ENCODE measurements at places on chromosomes 7 and 10. TPM values are rescaled to one million over a fixed set of nuclear protein-coding genes. Genes with fewer than 3 reads are reported as not detected.

TUBB8 gene
- 0.24 TPM for total RNA-seq

CASP2 gene
- total RNA-seq = 9.1 TPM

ZPBP gene
- not detected for total RNA-seq

KCNMA1 gene
- 79.2 TPM for total RNA-seq

GRCh38 chr7:97043281-97043680, 18.6 kb upstream of the DLX5 start:
- DNase-seq = no peak

ASB10 gene
- total RNA-seq = not detected

- no peak for DNase-seq
Observed at GRCh38 chr7:26535483-26536007, 243.9 kb downstream of the SNX10 start.

DNA sequence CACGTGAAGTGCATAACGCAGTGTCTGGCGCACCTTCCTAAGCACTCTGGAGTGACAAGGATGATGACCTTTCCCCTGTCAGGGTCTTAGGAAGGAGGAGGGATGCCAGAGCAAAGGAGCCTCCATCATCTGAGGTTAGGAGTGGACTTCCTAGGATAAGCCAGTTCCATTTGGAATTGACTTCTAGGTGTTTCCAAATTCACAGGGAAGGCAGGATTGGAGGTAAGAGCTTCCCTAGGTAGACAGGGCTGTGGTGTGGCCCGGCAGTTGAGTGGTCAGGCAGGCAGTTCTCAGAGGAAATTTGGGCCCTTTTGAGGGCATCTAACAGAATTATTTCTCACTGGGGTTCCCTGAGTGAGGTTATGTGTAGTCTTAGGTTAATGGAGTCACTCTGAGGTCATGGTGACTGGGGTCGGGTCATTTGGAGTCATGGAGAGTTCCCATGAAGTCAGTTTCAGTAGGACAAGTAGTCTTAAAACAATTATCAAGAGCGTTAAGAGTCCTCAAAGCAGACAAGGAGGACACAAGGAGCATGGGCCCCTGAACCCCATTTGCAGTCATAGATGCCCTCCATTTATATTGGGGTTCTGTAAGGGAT, 8.2 kb downstream of the PPIF start:
- DNase-seq = no peak

DNA sequence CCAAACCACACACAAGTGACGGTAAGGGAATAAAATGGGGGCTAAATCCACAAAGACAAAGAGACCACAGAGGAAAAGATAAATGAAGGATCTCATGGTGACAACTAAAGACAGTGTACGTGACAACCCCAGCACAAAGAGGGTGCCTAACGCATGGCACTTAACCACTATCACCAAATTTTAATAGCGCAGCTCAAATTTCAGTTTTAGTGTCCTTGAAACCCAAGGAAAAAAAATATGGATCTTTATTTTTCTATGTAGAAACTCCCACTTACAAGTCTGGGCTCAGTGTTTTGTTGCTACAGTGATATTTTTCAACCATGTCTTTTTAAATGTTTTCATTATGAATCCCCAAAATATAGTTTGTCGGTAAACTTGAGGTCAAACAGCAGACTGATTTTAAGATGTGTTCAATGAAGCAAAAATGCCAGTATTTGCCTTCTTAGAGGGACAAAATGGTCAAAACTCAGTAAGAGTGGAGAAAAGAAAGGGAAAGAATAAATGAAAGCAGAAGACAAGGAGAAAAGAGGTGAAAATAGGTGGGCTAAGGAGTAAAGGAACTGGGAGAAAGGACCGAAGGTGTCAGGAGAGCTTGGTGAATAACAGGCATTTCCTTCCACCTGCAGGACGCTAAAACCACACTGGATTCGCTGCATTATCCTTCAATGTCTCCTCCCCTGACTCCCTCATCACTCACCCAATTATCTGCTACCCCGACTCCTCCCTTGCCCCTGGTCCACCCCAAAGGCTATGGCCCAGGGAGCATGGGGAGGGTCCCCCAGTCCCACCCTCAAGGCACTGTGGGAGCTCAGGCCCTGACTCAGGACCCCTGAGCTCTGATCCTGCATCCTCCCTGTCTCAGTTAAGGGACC, 3.5 kb downstream of the ASB13 start:
- no peak for DNase-seq

ZP3 gene
- total RNA-seq = not detected

GRCh38 chr10:119396008-119396708, 146.4 kb downstream of the RGS10 start:
- DNase-seq = no peak

GRCh38 chr7:142001163-142001874, 5.6 kb downstream of the MGAM start:
- DNase-seq = no peak

EPO gene
- total RNA-seq = not detected

LIPM gene
- total RNA-seq = not detected

ZFAND2A gene
- 20.5 TPM for total RNA-seq

- no peak for DNase-seq
Observed at GRCh38 chr7:83528925-83529423, 120.0 kb downstream of the SEMA3E start.

DNA sequence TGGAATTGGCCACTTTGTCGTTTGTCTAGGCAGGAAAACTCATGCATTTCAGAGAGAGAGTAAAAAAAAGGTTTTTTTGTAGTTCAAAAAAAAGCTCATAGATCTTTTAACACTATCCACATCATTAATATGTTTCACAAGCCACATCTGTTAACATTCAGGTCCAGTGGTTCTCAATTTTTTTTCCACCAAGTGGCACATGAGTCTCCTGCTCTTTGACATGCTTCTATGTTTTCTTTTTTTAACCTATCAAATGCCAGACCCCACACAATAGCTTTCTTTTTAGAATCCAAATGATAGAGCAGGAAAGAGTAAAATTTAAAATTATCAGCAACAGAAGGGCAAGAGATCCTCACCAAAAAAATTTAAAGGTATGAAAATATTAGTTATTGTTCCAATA, 20.3 kb downstream of the NOD1 start:
- no peak for DNase-seq

DNA sequence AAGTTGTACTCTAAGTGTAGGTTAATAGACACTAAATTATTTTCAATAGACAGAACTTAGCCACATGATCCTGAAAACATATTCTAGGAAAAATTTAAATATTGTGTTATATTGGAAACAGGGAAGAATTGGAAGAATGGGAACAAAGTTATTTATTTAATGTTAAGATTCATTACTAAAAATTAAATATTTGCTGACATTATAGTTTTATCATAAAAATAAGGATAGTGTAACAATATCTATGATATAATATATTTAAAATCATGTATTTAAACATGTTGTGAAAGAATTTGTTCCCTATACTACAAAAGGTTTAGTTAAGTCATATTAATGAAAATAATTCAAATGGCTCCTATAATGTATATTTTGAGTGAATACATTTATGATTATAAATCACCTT, 120.1 kb upstream of the TEX47 start:
- no peak for DNase-seq

MXI1 gene
- 81.6 TPM for total RNA-seq

DNA sequence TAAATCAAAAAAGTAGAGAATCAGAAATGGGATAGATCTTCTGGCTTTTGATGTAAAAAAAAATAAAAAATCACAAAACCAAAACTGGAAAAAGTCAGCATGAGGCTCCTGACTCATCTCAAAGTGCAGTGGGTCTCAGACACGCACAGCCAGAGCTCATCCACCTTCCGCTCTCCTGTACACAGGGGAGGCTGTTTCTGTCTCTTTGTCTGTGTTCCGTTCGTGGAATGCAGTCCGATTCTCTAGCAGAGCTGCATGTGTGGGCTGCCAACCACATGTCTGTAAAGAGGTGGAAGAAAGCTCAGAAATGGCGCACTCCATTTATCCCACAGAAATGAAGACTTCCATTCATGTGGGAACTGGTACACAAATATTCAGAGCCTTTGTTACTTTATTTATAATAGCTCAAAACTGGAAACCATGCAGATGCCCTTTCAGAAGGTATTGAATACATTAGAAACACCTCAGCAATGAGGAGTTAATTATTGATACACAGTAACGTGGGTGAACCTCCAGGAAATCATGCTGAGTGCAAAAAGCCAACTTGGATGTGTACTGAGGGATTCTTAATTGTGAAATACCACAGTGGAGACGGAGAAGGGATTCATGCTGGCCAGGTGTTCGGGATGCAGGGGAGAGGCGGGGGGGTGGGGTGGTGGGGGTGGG, 123.3 kb downstream of the TRRAP start:
- no peak for DNase-seq

SSC4D gene
- not detected for total RNA-seq

DNA sequence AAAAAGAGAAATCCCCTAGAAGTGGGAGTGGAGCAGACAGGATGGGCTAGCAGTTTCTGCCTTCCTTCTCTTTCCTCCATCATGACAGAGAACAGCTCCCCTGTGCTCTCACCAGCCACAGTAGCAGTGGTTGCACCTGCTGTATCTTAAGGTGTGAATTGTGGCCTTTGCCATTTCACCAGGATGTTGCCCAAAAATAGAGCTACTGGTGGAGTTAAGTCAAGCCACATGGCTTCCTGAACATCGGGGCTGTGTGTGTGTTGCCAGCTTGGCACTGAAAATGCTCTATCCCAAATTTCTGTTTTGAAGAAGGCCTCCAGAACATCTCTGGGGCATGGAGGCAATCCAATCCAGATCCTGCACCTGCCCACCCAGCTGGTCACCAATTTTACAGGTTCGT, 348.7 kb downstream of the EXOC4 start:
- DNase-seq = no peak

GRCh38 chr7:158819571-158820203, 9.6 kb downstream of the ESYT2 start:
- no peak for DNase-seq

- DNase-seq = no peak
Observed at GRCh38 chr10:132583456-132583855, 45.9 kb downstream of the INPP5A start.

COL1A2 gene
- 19,645 TPM for total RNA-seq

CYP26A1 gene
- total RNA-seq = 0.72 TPM

DNA sequence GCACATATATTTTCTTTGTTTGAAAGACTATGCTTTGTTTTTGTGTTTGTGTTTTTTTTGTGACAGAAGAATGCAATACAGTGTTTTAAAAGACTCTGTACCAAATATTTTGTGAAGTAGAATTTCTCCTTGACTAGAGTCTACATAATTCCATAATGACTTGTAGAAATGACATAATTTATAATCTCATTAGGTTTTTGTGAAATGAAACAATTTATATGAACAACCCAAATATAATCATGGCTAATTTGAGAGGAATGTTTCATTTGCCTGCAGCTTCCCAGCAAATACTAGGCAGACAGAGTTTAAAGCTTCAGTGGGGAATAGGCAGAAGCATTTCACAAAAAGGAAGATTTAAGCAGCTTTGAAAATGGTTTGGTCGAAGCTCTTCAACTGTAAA, 215.6 kb upstream of the LRRN3 start:
- peak; percentile 36 for DNase-seq

DNA sequence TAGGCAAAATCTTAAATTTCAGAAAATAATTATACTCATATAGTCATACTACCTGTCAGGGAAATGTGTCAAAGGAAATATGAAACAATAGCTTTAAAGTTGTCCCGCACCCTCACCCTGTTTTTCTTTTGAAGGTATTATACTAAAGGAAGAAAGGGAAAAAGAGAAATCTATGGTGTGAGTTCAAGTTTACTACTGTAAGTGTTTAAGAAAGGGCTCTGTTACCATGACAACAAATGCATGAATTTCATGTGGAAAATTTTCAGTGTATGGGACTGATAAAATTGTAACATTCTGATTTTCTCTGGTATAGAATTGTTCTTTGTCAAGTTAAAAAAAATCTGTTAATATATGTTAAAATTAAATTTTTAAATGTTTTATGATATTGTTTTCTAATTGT, 229.8 kb downstream of the ADK start:
- DNase-seq = no peak

FRAT1 gene
- 4.1 TPM for total RNA-seq

GRCh38 chr7:39554583-39555165, 11.5 kb upstream of the YAE1 start:
- DNase-seq = peak; percentile 91

EPHB4 gene
- total RNA-seq = 97.3 TPM
